CD4-positive, alpha-beta T cell treated with Interleukin-4 for 1 hour (primary cell): ENCODE measurements at places on chromosomes 11 and 22.

DNA sequence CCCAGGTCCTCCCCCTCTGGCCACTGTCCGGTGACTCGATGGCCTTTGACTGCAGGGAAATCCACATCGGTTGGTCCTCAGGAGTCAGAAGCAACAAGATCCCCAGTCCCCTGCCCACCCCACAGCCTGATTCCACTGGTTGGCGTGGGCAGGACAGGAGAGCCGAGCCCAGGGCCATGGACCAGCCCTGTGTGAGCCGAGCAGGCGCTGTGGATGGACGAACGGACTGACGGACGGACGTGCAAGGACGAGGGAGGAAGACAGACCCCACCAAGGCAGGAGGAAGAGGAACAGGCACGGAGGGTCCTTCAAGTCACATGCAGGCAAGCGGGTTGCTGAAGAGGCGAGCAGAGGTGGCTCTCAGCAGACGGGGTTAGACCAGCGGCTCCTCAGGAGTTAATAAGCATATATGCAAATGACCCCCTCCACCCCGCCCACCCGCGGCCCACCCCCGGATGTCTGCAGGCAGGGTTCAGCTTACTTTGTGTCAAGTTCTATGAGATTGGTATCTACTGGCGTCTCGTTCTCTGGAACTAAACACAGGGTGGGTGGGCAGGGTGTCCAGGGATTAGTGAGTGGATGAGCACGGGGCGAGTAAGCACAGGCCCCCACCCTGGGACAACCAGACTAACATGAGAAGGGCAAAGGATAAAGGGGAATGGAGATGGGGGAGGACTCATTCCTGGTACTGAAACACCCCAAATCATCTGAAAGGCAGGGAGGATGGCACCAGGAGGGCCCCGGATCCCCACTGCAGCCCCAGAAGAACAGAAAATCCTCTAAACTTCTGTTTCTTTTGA lies 26.8 kb downstream of the TPBGL start:
- no peak for DNase-seq

DNA sequence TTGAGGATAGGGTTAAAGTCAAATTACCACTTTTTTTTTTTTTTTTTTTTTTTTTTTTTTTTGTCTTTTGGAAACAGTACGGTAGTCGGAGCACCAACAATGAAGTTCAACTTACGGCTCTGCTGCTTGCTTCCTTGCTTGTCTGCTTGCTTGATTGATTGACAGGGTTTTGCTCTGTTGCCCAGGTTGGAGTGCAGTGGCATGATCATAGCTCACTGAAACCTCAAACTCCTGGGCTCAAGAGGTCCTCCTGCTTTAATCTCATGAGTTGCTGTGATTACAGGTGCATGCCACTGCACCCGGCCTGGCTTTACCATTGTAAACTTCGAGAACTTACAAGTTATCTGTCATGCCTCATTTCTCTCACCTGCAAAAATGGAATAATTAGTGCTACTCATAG lies 5.8 kb downstream of the SGSM3 start:
- DNase-seq: no peak

DNA sequence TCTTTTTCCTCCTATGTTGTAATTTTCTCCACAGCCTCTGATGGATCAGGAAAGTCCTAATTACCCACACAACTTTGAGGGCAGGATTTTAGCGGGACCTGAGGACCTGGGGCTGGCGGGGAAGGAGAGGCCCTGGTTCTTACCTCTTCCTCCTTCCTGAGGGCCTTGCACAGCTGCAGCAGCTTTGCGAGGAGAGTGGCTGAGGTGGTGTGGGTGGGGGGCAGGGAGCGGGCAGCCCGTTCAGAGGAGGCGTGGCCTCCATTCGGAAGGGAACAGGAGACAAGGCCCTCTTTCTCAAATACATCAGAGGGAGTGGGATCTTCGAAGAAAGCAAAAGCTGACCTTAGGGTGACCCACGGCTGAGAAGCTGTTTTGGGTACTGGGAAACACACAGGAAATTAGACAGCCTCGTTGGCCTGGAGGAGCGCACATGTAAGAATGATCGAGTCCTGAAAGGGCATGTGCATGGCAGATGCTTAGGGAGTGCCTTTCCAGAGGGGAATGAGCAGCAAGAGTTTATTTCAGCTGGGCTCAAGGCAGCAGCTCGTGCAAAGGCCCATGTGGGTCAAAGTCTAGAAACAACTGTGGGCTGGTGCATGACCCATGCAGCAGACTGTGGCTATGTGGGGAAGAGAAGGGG lies 76.6 kb upstream of the NARS2 start:
- no peak for DNase-seq

GRCh38 chr11:40517122-40517521 lies 942.3 kb downstream of the LRRC4C start:
- no peak for DNase-seq
